ENCODE measurements at places on chromosomes 4 and X.

GRCh38 chrX:75893281-75893680 lies 108.2 kb upstream of the MAGEE2 start:
- DNase-seq = no peak

DNA sequence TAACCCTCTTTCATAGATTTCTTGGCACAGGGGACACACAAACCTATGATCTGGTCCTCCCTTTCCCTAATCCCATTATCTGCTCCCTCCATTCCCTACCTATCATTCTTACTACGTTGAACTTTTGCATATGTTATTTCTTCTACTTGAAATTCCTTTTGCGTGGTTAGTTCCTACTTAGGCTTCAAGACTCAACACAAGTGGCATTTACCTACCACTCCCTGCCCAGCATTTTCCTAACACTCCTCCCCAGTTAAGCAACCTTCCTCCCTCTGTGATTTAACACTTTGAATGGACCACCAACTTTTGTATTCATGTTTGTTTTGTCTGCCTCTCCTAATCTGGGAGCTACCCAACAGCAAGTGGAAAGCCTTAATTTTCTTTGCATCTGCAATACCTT lies 1113.7 kb downstream of the STIM2 start:
- DNase-seq = no peak

GRCh38 chrX:17859609-17860178 lies 1.4 kb downstream of the RAI2 start:
- no peak for DNase-seq

DNA sequence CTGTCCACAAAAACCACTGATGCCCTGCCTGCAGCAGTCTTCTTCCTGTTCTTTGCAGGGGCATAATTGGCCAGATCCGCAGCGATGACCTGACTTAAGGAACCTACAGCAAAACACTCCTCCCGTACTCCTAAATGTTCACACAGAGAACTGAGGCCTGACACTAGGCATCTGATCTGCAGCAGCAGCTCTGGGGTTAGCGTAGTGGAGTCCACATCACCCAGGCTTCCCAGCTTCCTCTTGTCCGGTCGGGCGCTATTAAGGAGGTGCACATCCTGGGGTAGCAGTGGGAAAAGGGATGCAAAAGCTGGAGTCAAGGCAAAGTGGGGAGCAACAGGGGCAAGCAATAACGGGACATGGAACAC lies 758 bp downstream of the SCFD2 start:
- DNase-seq = peak; percentile 20

DNA sequence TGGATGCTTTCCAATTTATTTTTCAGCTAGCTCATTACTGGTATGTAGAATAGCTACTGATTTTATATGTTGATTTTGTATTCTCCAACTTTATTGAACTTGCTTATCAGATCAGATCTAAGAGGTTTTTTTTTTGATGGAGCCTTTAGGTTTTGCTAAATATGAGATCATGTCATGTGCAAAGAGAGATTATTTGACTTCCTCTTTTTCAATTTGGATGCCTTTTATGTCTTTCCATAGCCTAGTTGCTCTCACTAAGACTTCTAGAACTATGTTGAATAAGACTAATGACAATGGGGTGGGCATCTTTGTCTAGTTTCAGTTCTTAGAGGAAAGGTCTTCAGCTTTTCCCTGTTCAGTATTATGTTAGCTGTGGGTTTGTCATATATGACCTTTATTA lies 11.7 kb downstream of the MAGEE1 start:
- no peak for DNase-seq

DNA sequence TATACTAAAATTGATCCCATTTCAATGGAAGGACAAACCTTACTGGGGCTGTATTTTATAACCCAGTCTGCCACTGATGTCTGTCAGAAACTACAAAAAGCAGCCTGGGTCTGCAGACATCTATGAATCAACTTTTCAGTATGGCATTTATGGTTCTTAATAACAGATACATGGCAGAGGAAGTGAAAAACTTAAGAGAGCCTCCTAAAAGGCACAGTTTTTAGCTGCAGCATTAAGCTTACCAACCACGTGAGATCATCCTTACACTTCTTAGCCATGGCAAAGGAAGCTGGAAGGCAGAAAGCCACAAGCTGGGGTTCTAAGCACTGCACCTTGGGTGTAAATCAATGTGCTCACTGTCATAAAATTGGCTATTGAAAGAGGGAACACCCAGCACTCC lies 16.6 kb upstream of the UGT2B17 start:
- no peak for DNase-seq

GRCh38 chrX:42242004-42242403 lies 318.6 kb upstream of the CASK start:
- DNase-seq = no peak

DNA sequence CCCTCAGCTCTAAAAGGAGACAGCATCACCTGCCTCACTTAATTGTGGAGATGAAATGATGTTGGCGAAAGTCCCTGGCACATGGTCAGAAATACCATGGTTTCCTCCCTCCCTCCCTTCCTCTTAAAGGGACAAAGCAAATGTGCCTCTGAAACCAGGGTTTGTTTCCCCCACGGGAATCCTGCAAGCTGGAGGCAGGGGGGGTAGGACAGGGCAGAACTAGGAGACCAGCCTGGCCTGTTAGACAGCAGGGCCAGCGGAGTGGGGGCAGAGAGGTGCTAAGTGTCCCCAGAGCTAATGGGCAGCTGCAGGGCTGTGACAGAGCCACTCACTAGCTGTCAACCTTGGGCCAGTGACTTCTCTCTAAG lies 5.7 kb downstream of the RTL5 start:
- peak; percentile 46 for DNase-seq

DNA sequence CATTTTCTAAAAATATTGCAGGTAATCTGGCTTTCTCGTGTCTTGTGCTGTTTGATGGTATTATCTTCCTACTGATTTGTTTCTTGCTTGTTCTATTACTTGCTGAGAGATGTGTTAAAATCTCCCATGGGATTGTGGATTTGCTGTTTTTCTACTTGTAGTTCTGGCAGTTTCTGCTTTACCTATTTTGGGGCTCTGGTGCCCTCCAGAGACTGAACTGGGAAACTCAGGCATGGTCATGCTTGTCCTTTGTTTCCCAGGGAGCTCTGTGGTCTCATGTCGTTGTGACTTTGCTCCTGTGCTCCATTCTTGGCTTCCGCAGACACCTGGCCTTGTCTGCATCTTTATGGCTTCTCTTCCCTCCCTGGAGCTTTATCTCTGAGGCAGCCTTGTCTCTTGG lies 39.5 kb downstream of the NSD2 start:
- peak; percentile 81 for DNase-seq

GRCh38 chr4:89755220-89755619 lies 81.7 kb downstream of the SNCA start:
- DNase-seq = peak; percentile 54

- DNase-seq = no peak
Observed at GRCh38 chrX:29834764-29835163, 380.6 kb upstream of the MAGEB2 start.

DNA sequence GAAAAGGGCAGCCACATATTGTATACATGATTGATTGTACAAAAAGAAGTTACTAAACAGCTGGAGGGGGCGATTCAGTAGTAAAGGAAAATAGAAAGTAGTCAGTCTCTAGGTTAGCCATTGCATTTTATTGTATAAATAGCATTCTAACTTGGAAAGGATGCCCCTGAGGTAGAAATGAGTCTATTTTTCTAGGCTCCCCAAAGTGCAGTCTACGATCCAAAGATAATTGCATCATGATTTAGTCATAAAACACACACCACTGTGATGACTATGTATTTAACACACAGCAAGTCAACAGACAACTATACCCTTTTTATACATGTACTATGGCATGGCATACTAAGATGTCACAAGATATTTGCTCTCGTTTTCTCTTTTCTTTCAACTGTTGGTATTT lies 204.9 kb downstream of the APBB2 start:
- peak; percentile 68 for DNase-seq

- DNase-seq = no peak
Observed at GRCh38 chr4:20043991-20044390, 207.7 kb upstream of the SLIT2 start.

GRCh38 chr4:120865985-120866384 lies 56.5 kb downstream of the PRDM5 start:
- no peak for DNase-seq

- no peak for DNase-seq
Observed at GRCh38 chr4:113901994-113902787, 77.3 kb downstream of the ARSJ start.

- DNase-seq = no peak
Observed at GRCh38 chr4:37665333-37666320, 20.5 kb downstream of the RELL1 start.

- DNase-seq = peak; percentile 95
Observed at GRCh38 chr4:181952478-181952877, 290.7 kb upstream of the TENM3 start.

GRCh38 chr4:124804041-124804440 lies 91.5 kb upstream of the ANKRD50 start:
- no peak for DNase-seq

DNA sequence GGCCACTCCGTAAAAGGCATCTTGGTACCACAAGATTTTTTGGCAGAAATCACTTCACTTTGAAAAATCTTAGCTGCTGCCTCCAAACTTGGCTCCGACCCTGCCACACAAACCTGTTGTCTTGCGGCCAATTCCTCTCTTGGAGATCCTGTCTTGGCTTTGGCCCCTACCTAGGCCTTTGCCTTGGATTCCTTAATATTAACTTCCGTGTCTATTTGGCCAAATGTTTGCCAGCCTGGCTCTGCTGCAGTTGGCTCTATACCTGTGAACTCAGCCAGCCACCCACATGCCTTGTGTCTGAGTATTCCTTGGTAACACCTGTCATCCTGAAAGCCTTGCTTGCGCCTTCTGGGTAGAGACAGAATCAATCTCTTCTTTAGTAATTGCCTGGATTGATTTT lies 12.5 kb downstream of the GRXCR1 start:
- no peak for DNase-seq

DNA sequence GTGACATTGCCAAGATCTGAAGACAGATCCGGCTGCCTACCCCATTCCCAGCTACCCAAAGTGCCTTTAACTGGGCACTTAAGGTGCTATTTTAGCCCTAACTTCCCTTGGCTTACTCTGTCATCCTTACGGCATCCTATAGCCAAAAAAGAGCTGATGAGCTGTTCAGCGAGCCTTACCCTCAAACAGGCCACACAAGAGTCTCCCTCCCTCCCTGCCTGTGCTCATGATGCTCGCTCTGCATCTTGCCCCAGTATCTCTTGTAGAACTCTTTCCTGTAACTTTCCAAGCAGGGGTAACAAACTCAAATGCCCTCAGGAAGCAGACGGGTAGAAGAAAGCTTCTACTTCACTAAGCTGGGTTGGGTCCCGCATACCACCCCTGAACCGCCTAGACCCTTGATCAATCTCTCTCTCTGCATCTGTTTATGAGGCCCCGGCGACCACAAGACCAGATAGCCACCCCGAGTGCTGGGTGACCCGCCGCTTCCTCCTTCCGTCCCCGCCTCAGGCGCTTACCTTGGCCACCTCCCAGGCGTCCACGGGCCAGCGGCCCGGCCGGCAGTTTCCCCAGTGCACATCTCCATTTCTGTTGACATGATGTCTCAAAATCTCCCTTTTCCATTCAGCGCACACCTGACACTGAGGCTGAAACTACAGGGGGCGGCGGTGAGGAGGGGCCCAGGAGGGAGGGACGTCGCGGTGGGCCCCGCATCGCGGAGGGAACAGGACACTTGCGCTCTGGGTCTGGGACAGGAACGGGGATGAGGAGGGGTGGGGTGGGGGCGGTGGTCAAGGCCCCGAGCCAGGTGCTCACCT lies 663 bp downstream of the CXorf38 start:
- DNase-seq = peak; percentile 39

DNA sequence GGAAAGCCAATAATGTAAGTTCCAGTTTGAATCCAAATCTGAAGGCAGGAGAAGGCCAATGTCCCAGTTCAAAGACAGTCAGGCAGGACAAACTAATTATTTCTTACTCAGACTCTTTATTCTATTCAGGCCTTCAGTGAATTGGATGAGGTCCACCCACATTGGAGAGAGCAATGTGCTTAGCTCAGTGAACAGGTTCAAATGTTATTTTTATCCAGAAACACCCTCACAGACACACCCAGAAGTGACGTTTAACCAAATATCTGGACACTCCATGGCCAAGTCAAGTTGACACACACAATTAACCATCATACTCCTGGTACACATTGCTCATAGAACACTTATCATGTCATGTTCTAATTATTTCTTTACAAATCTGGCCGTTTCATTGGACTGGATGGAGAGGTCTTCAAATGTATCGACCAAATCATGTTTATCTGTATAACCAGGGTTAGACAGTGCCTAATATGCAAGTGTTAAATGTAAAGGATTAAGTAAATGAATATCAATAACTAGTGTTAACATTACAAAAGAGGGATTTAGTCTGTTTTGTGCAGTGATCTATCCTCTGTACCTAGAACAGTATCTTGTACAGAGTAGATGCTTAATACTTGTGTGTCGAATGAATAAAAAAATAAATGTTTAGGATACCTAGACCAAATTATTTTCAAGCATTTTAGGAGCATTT lies 27.1 kb upstream of the XK start:
- DNase-seq = no peak

DNA sequence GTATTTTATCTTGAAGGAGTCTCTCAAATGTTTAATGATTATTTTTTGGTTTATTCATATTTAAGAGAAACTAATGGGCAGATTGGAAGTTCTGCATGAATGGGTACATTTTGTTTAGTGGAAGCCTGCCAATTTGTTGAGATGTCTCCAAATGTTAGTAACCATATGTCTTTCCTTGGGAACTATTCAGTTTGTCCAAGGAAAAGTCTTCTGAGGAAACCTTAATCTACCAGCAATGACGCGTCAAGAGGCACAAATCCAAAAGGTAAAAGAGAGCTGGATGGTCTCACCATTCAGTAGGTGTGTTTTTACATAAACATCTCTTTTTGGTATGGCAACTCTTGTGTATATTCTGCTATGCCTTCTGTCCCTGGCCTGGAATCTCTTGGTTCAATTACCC lies 37.4 kb upstream of the NDST3 start:
- DNase-seq = no peak

GRCh38 chr4:157674699-157675098 lies 454.2 kb downstream of the GRIA2 start:
- DNase-seq = no peak

- no peak for DNase-seq
Observed at GRCh38 chr4:78799551-78800495, 23.7 kb downstream of the BMP2K start.

DNA sequence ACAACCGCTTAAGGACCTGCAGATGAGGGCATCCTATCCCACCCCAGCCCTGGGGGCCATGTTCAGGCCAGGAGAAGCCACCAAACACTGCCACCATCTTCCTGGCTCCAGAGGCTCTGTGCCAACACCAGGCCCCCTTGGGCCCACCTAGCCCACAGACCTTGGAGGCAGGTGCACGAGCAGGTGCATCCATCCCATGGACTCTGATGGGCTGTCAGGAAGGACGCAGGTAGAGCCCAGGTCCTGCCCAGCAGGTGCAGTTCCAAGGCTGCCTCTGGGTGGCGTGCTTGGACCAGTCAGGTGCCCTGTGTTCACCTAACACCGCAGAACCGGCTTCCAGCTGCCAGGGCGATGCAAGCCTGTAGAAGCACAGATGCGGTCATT lies 22.8 kb upstream of the PDE6B start:
- peak; percentile 16 for DNase-seq
